Left lobe of liver (tissue), 2 donors: ENCODE measurements at places on chromosomes 6 and 20. TPM values are rescaled to one million over a fixed set of nuclear protein-coding genes. Genes with fewer than 3 reads are reported as not detected.

DNA sequence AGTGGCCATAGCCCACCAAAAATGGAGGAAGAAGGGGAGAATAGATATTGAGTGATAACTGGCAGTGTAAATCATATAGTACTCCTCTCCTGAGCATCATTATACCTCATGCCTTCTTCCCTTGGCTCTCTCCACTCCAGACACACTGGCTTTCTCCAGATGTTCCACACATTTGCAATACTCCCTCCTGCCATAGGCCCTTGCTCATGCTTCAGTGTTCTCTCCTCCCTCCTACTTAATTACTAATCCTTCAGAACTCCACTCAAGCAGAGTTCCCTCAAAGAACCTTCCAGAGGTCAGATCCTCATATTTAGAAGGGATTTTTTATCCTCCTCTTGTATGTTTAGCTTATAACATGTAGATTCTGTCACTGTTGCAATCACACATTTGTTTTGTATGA, 279.5 kb upstream of the SUPT3H start:
- DNase-seq = no peak

DNA sequence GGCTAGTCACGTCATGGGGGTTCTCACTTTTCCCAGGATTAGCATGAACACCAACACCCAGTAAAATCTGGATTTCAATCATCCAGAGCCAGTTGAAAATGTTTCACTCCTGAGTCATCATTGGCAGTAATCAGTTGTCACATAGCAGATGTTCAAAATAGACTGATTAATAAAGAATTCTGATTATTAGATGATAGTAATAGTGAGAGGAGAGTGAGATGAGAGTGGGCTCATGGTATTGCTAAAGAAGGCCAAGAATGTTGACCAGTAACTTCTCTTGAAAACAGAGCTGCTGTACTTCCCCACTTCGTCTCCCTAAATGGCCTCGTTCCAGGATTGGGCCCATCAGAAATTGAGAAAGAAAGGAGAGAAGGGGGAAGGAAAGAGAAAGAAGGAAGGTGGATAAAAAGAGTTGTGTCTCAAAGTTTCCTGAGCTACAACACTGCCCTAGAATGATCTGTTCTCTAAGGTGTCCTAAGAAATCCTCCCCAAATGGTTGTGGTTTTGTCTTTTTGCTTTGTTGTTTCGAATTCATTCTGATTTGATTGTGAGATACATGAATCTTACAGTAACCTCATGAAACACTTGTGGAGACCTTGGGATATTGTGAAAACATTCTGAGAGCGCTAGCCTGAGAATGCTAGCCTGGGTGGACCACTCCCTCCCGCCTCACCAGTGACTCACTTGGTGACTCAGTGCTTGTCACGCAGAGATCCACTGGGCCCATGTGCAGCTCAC, 502.2 kb upstream of the JARID2 start:
- no peak for DNase-seq

DNA sequence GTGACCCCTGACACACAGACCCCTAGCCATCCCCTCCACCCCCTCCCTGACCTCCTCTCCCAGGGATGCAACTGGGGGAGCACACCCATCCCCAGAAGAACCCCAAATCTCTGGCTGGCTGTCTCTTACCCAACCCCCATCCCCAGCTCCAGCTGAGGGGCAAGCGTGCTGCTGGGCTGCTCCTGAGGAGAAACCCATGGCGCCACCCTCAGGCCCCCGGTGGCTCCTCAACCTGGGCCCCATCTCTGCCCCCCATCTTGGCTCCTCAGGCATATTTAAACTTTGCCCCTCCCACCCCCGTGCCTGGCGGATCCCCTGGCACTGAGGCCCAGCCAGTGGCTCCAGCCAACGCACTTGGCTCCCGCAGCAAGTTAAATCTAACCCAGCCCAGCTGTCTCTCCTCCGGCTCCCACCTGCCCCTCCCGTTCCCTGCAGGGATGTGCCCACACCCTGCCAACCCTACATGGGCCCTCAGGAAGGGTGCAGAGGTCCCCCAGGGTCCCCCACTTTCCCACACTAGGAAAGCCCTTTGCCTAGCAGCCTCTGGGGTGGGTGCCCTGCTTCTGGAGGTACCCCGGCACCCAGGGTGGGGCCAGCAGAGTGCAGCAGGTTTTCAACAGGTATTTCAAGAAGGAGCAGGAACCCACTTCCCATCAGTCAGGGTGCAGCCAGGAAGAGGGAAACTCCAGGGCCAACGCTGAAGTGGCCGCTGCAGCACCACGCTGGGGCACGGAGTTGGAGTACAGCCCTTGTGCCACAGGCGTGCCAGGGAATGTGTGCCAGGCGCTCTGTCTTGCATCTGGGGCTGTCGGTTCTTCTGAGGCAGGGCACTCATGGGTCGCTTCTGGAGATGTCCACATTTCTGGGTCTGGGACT, 5.3 kb upstream of the OSBPL2 start:
- no peak for DNase-seq

DNA sequence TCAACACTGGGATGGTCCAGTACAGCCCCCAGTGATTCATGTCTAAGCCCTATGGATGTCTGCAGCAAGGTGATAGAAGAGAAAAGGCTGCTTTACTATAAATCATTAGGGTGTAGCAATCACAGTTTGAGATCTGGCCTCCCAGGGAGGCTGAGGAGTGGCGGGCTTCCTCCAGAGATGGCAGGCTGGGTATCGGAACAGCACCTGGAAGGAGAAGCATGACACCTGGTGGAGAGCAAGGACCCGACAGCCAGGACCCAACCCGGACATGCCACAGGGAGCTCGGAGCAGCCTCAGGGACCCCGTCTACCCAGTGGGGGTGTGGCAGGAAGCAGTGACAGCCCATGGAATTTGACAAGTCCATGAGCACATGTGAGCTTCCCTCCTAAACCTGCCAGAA, 114.8 kb upstream of the CD93 start:
- no peak for DNase-seq

GRCh38 chr6:36054415-36054814, 26.8 kb downstream of the MAPK14 start:
- DNase-seq = no peak

DNA sequence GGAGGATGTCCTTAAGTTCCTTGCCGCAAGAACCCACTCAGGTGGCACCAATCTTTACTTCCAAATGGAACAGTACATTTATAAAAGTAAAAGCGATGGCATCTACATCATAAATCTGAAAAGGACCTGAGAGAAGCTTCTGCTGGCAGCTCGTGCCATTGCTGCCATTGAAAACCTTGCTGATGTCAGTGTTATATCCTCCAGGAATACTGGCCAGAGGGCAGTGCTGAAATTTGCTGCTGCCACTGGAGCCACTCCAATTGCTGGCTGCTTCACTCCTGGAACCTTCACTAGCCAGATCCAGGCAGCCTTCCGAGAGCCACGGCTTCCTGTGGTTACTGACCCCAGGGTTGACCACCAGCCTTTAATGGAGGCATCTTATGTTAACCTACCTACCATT, 191.7 kb downstream of the TRIM27 start:
- no peak for DNase-seq

- DNase-seq = no peak
Observed at GRCh38 chr6:109197061-109197460, 101.8 kb downstream of the CEP57L1 start.

GRCh38 chr6:134802426-134803058, 147.4 kb downstream of the ALDH8A1 start:
- DNase-seq = no peak

DNA sequence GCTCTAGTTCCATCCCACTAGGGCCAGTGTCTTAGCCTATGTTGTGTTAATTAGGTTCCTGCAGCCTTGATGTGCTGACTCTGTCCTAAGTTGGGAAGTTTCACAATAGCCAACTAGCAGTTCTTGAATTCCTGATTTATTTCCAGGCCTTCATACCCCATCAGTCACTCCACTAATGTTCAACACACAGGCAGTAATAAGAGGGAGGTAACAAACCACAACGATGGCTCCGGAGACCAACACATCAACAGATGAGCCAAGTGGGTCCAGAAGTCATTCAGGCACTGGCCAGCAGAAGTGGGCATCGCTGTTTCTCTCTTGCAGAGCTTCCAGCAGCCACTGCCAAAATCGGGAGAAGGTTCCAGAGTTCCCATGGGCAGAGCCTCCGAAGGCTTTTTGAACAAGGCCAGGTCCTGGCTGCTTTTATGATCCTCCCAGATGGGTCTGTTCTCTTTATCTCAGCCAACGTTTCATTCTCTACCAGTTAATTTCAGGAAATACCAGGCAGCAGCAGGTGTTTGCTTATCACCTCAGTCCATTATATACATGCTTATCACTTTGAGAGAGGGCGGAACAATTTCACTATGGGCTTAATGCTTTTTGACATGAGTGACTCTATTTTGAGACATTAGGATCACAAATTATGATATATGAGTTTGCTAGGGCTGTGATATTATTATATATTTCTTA, 48.5 kb upstream of the NOP56 start:
- DNase-seq = no peak

DNA sequence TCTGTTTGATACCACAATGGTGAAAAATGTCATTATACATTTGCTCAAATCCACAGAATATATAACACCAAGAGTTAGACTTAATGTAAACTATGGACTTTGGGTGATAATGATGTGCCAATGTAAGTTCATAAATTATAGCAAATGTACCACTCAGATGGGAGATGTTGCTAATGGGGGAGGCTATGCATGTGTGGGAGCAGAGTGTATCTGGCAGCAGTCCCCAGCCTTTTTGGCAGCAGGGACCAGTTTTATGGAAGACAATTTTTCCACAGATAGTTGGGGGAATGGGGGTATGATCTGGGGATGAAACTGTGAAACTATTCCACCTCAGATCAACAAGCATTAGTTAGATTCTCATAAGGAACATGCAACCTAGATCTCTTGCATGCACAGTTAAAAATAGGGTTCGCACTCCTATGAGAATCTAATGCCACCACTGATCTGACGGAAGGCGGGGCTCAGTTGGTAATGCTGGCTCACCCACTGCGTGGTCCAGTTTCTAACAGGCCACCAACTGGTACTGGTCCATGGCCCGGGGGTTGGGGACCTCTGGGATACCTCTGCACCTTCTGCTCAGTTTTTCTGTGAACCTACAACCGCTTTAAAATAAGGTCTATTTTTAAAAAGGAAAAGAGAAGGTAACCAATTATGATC, 8.0 kb downstream of the HLA-DQA1 start:
- no peak for DNase-seq

- peak; percentile 84 for DNase-seq
Observed at GRCh38 chr6:169529931-169530751, 171.7 kb downstream of the WDR27 start.

- no peak for DNase-seq
Observed at GRCh38 chr6:841569-841968, 148.6 kb upstream of the EXOC2 start.

DNA sequence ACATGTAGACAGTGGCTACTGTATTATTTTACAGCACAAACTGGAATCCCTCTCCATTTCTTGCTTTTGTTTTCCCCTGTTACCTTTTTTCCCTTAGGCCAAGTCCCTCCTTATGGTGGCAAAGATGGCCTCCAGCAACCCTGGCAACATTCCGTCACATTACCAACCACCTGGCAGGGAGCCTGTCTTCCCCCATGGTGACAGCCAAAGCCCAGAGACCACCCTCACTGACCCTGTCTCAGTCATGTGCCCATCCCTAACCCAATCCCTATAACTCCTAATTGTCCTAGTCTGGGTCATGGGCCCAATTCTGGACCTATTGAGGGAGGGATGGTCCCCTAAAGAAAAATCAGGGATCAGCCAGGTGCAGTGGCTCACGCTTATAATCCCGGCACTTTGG, 27.6 kb downstream of the PARD6B start:
- peak; percentile 38 for DNase-seq

DNA sequence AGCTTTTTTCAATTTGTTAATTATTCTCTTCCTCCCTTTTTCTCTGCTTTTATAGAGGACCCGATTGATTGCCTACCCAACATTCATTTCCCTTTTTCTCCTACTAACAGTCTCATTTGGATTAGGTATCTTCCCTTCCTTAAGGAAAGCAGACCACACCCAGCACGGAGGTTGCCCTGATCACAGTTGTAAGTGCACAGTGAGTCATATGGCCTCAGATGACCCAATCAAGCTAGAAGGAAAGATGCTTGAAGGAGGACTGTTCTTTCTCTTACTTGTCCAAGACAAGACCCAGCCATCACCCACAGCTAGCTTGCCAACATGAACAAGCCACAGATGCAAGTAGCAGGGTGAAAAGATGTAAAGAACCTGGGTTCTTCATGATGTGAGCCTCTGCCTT, 518.6 kb downstream of the PKHD1 start:
- no peak for DNase-seq

DNA sequence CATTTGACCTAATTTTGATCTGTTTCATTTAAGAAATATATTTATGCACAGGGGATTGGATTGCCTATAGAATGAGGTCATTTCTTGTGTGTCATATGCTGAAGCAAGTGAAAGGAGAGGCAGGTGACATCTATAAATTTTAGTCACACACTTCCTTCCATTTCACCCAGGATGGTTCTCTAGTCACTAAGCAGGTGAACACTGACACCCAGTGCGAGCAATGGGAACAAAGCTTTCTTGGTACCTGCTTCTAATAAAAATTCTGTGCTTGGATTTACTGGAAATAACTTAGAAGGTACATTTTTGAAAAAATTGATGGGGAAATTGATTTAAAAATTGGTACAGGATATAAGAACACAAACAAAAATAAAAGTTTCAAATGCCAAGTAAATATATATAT, 66.9 kb upstream of the MC3R start:
- no peak for DNase-seq

DNA sequence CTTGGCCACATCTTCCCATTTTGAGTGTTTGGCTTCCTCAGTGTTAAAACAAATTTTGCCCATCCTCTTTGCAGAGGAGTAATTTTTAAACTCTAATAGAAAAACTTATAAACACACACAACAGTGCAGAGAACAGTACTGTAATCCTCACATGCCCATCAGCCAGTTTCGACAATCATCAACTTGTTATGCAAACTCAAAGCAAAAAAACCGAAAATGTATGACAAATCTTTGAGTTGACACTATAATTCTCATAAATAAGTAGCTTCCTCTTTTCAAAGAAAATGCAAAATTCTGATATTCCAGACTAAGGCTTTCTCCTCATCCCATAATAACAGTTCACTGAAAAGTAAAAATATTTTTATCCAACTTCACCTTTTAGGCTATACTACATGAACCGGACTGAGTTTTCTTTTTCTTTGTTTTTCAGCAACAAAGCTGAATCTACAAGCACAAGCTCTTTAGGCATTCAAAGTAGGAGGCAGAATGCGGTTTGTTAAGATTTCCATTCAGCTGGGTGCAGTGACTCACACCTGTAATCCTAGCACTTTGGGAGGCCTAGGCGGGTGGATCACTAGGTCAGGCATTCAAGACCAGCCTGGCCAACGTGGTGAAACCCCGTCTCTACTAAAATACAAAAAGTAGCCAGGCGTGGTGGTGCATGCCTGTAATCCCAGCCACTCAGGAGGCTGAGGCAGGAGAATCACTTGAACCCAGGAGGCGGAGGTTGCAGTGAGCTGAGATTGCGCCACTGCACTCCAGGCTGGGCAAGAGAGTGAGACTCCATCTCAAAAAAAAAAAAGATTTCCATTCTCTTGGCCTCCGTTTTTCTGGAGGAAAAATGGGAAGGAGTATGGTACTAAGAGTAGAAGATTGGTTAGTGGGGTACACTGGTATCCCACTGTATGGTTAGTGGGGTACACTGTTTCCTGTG, 74.8 kb downstream of the GCNT2 start:
- no peak for DNase-seq

- DNase-seq = no peak
Observed at GRCh38 chr20:60113771-60114170, 155.5 kb downstream of the CDH26 start.

GNRH2 gene
- total RNA-seq = 1.6 TPM

OPN5 gene
- not detected for total RNA-seq

DNAH8 gene
- 0.03 TPM for total RNA-seq

GRM4 gene
- total RNA-seq = not detected

SPEF1 gene
- total RNA-seq = 0.10 TPM

ID4 gene
- total RNA-seq = 0.70 TPM
